ENCODE measurements at places on chromosomes 1 and 21.

GRCh38 chr21:42063191-42063570, 7.9 kb upstream of the UMODL1 start:
- no peak for DNase-seq

DNA sequence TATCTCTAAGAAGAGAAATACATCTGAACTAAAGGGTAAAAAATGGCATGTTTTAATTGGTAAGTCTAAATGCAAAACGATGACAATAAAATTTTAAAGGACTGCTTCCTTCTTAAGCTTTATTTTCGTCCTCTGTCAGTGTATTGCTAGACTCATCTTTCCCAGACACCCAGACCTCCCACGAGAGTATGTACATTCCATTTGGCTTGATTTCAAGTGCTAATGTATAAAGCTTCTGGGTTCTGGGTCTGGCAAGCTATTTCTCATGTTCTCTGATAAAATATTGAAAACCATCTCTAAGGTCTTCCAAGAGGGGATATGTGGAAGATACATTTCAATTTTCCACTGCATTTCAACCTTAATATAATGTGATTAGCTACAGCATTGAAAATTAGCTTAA, 24.6 kb upstream of the SLC2A1 start:
- DNase-seq = no peak

DNA sequence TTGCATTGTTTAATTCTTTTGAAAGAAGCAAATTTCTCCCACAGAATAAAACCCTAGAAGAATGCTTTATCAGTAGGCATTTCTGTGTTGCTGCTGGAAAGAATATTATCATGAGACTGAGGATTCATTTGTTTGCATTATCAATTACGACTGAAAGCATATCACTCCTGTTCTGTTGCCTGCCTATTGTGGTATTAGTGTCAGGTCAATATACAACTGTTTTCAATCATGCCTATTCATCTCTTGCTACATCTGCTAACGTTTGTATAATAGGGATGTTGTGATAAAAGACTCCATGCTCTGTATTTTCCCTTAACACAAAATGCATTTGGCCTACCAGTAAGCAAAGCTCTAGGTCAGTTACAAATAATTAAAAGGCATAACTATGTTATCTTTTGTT, 221.5 kb downstream of the PTPRC start:
- DNase-seq = no peak

- DNase-seq = no peak
Observed at GRCh38 chr1:66217021-66217420, 316.9 kb upstream of the SGIP1 start.

DNA sequence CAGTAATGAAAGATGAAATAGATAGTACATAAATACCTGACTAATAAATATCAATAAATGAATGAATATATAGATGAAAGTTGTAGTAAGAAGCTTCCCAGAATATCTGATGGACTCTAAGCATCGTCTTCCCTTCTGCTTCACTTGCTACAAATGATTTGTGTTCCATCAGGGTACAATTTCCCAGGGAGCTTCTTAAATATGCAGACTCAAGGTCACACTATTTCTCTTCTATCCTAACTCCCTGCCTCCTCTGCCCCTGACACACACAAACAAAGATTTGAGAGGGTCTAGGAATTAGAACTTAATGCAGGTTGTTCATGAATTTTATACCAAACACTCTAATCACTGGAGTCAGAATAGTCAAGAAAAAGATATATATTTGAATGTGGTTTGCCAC, 415.9 kb upstream of the TMPRSS15 start:
- no peak for DNase-seq

DNA sequence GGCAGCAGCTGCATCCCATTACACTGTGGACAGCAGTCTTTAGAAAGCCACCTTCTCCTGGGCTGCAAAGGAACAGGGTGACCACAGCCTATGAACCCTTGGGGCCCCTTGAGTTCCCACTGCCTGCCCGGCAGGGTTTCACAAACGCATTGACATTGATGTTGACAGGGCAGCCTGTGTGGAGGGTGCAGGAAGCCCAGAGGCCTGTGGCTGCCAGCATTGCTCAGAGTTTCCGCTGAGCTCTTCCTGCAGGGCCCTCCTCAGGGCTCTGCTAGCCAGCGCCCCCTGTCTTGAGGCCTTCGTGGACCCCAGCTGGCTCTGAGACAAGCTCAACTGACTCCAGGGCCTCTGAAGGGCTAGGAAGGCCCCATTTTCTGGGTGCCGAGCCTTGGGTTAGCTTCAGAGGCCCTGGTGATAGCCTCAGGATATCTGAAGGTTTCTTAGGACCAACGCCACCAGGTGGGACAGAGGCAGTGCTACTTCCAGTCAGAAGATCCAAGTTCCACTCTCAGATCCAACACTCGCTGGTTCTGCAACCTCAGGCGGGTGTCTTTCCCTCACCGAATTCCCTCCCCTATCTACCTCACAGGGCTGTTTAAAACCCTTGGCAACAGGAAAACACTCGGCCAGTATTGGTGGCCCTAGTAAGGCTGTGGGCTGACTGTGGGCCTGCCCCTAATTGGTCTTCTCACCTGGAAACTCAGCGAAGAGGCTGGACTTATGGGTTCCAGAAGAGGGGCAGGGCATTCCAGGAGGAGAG, 27.2 kb upstream of the EPS8L3 start:
- peak; percentile 81 for DNase-seq

- no peak for DNase-seq
Observed at GRCh38 chr1:92376345-92376744, 77.5 kb downstream of the RPAP2 start.

GRCh38 chr1:179029321-179029759, 3.6 kb downstream of the FAM20B start:
- no peak for DNase-seq

DNA sequence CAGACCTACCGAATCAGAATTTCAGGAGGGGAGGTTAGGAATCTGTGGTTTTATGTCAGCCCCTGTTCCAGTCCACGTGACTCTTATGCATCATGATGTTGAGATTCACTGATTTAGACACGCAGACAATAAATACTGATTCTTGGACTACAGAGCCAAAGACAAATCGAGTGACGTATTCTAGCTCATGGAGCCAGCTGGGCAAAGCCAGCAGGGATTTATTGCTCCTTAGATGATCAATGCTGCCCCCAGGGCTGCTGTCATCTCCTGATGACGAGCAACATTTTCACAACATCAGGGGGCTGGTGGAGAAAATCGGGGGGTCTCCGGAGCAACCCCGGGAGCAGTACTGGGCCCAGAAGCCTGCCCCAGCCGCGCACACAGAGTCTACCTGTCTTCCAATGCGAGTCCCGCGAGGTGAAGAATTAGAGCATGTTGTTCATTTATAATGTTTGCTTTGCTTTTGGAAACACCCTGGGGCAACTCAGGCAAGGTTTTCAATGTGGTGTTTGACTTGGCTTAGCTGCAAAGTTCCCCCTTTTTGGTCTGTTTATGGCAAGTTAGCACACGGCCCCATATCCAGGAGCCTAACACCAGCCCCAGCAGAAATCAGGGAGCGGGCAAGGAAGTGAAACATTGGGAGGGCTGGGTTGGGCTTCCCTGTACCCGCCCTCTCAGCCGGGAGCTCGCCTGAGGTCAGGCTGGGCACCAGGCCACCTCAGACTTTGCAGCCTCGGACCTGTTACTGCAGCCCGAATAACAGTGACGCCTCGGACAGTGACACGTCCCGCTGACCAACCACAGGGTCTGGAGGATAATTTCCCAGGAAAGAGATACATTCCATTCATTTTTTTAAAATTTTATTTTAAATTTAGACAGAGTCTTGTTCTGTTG, 19.9 kb upstream of the CLDN14 start:
- no peak for DNase-seq

GRCh38 chr1:61207416-61207815, 125.1 kb downstream of the NFIA start:
- no peak for DNase-seq

DNA sequence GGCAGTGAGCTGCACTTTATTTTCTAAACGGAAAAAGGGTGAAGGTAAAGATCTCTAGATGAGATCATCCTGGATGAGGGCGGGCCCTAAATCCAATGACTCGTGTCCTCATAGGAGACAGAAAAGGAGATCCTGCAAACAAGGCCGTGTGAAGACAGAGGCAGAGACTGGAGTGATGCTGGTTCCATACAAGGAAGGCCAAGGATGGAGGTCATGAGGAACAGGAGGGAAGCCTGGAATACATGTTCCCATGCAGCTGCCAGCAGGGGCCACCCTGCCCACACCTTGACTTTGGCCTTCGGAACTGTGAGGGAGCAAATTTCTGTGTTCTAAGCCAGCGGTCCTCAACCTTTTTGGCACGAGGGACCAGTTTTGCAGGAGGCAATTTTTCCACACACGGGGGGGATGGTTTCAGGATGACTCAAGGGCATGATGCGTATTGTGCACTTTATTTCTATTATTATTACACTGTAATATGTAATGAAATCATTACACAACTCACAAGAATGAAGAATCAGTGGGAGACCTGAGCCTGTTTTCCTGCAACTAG, 94.3 kb downstream of the PSMG1 start:
- DNase-seq = no peak

- no peak for DNase-seq
Observed at GRCh38 chr1:153929426-153929825, 6.7 kb upstream of the GATAD2B start.

DNA sequence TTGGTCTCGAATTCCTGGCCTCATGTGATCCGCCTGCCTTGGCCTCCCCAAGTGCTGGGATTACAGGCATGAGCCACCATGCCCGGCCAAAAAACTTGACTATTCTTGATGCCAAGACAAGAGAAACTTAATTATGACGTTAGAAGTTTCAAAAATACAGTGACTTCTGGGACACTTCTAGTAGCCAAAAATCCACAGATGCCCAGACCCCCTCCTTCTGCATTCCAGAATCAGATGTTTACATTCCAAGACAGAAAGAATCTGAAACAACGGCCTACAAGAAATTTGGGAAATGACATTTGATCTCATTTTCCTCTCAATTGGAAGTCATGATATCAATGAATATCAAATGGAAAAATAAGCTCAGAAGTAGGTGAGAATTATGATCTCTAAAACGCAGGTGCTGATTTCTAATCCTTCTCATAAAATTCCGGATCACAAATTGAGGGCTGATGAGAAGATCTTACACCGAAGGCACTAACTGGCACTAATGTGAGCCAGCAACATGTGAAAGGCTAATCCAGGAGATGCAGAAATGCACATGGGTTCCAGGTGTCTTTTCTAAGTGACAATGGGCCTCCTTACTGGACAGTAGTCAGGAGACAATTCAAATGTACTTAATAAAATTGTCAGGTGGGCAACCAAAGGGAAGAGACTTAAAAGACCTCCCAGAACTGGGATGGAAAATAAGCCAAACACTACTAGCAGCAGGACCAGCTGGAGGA, 5.5 kb downstream of the RAB29 start:
- DNase-seq = no peak

- DNase-seq = no peak
Observed at GRCh38 chr1:44390277-44390676, 14.8 kb upstream of the RNF220 start.

DNA sequence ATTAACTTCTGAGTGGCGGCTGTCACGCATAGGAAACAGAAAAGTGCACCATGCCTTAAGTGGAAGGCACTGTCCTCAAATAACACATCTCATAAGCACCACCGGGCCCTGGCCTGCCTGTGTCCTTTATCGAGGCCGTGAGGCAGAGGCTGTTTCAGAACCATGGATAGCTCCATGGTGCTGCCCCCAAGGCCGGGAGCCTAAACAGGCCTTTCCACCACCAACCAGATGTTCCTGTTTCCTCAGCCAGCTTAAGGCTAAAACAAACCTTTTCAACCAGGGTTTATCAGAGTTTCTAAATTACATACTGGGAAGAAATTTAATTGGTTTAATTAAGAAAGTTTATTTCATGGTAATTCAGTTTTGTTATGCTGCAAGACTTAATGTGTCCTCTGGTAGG, 114.4 kb downstream of the DMRTA2 start:
- no peak for DNase-seq

GRCh38 chr1:77085109-77085508, 134.1 kb downstream of the PIGK start:
- DNase-seq = no peak

DNA sequence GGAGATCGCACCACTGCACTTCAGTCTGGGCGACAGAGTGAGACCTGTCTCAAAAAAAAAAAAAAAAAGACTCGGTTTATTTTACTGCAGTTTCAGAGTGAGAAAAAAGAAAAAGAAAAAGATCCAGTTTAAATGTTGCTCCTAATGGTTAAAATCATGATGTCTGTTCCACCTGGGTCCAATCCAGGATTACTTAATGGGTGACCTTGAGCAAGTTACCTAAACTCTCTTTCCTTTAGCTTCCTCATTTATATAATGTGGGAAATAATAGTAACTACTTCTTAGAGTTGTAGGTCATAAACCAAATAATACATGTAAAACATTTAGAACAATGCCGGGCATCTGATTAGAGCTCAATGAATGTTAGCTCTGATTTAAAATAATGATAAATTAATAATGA, 19.4 kb upstream of the RNF11 start:
- no peak for DNase-seq

GRCh38 chr1:163747261-163747660, 425.5 kb downstream of the NUF2 start:
- DNase-seq = no peak

- DNase-seq = peak; percentile 92
Observed at GRCh38 chr1:77759071-77760028, at the start of gene USP33. Gene USP33, minus strand, starts transcription at chr1:77759852. Its CDS starts 18,155 bp downstream, at chr1:77741697.

GRCh38 chr1:29831500-29832117, 595.3 kb downstream of the PTPRU start:
- DNase-seq = no peak

GRCh38 chr1:62218604-62219003, 24.0 kb downstream of the L1TD1 start:
- no peak for DNase-seq

DNA sequence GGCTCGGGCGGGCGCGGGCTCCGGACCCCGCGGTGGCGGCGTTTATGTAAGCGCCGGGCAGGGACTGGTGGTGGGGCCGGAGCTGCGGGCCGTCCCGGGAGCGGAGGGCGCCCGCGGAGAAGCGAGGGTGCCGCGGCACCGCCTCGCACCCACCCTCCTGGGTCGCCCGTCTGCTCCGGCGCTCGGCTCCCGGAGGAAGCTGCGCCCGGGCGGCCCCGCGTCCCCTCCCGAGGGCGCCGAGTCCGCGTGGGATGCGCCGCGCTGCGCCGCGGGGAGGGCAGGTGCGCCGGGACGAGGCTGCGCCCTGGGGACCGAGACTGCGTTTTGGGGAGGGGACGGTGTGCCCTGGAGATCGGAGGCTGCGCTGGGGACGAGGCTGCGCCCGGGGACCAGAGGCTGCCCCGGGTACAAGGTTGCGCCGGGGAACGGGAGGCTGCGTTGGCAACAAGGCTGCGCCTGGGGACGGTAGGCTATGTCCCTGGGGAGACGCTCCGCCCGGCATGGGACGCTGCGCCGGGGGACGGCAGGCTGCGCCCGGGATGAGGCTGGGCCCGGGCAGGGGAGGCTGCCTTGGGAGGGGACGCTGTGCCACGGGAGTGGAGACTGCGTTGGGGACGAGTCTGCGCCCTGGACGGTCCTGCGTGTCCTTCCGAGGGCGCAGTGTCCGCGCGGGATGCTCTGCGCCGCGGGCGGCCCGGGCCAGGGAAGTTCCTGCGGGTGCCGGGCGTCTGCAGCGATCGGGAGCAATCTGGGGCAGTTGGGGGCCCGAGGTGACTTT, 627 bp downstream of the ADARB1 start:
- DNase-seq = peak; percentile 36
